ENCODE measurements at places on chromosomes 5 and 9.

GRCh38 chr9:109382182-109382581 is 61.3 kb upstream of the EPB41L4B start:
- no peak for DNase-seq

- DNase-seq: no peak
These were observed 108.3 kb downstream of the SMIM15 start for GRCh38 chr5:61053937-61054336.

DNA sequence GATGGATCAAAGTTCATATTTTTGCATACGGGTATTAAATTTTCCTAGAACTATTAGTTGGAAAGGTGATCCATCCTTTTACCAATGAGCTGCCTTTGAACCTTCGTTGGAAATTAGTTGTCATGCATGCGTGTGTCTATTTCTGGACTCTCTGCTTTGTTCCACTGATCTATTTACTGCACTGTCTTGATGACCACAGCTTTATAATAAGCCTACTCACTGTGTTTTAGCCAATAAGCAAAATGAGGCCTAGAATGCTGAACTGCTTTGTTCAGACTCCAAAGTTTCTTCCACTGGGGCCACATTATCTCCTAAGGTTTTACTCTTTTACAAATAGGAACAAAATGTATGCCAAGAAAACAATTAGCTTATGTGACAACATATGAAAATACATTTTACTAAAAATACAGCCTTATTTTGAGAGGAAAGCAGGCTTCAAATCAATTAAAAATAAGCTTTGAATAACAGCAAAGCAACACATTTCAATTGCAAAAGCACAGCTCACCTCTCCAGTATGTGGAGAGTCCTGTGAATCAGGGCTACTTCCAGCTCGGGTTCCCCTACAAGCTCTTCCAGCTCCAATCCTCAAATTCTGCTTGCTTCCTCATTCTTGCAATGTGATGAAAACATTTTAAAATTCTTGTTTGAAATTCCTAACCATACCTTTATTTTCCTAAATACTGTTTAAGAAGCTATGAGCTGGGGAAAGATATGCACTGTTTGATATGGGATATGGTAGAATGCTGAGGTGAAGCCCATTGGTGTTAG is 72.0 kb downstream of the RETREG1 start:
- DNase-seq: no peak

DNA sequence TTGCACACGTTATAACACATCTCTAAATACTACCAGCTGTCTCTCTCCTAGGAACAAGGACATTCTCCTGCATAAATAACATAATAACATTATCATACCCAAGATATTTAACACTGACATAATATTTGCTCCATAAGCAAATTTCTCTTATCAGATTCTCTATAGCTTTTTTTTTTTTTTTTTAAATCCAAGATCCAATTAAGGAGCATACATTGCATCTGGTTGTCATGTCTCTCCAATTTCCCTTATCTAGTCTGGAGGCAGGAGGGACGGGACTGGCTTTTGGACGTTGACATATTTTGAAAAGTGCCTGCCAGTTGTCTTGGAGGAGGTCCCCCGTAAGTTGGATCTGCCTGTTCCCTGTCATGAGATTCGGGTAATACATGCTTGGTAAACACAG is 76.6 kb downstream of the RAPGEF1 start:
- no peak for DNase-seq

DNA sequence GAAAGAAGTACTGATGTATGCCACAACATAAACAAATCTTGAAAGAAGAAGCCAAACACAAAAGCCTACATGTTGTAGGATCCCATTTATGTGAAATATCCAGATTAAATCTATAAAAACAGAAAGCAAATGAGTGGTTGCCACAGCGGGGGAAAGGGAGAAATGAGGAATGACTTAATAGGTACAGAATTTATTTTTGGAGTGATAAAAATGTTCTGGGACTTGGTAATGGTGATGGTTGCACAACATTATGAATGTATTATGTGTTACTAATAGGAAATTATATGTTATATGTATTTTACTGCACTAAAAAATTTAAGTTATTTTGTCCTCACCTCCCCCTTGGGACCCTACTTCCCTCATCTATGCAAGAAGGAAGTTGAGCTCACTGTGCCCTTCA is 16.4 kb upstream of the TTC1 start:
- DNase-seq: no peak

DNA sequence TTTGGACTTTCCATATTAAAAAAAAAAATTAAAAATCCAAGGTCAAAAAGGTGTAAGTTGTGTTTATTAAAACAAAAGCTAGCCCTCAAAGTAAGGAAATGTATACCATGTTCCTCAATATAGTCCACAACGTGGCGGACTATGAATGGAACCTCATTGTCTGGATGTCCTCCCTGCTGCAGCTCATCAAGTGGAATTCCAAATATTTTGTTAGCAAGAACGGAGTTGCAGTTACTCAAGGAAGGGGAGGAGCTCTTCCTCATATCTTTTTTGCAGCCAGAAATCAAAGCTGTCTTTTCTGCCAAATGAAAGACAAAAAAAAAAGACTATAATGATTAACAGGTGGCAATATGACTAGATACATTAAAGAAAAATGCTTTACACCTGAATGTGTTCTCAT is 14.0 kb downstream of the FAM13B start:
- no peak for DNase-seq

DNA sequence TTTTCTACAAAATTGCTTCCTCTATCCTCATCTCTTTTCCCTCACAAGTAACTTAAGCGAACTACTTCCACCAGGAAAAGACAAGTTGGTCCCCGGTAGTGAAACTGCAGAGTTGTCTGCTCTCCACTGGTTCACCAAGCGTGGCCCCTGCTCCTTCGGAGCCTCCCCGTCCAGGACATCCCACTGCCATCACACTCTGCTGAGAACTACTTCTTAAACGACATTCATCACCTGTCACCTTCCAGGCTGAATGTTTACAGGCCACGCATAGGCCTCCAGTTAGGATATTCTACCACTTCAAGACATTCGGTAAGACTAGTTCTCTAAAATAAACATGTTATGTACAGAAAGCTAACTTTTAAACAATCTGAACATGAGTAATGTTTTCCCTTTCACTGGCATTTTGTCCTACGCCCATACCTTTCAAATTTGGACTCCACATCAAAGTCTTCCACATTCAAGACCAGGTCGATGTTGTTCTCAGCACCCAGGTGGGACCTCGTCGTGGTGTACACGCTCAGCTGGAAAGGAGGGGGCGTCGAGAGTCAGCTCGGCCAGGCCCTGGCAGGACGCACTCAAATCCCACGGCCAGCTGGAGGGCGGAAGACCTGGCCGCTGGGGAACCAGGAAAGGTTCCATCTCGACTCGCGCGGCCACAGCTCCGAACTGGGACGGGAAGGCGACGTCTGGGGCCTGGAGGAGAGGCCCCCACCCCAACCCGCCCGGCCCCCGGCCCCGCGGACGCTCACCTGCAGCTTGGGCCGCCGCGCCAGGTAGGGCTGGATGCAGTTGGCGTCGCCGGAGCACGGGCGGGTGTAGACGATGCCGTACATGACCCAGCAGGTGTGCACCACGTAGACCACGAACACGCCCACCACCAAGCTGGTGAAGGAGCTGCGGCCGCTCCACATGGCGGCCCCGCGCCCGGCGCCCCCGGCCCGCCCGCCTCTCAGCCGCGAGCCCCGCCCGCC is 683 bp downstream of the CLPTM1L start:
- DNase-seq: peak; percentile 33

DNA sequence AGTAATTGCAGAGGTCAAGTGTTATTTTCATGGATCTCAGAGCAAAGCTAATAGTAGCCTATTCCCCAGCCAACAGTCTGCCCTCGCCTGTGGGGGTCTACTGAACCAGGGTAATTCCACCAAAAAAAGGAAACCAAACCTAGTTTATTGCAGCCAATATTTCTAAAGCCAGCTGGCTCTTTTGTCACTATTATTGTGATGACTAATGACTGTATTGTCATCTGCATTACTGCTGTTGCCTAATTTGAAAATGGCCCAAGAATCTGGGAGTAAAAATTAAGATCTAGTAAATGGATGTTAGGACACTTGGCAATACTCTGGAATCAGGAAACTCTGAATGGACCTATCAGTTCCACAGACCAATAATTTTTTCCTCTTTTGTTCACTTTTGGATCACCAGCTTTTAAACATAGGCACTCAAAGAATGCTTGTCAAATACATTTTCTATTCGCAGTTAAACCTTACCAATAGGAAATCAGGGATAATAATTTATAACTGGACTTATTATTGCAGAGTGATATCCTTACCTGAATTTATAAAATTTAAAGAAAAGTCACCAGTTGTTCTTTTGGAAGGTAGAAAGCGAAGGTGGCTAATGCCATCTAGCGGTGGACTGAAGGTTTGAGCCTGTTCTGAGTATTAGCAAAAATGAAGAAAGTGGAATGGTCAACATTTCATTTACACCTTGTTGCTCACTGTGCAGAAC is 69.2 kb downstream of the SYK start:
- DNase-seq: peak; percentile 42

DNA sequence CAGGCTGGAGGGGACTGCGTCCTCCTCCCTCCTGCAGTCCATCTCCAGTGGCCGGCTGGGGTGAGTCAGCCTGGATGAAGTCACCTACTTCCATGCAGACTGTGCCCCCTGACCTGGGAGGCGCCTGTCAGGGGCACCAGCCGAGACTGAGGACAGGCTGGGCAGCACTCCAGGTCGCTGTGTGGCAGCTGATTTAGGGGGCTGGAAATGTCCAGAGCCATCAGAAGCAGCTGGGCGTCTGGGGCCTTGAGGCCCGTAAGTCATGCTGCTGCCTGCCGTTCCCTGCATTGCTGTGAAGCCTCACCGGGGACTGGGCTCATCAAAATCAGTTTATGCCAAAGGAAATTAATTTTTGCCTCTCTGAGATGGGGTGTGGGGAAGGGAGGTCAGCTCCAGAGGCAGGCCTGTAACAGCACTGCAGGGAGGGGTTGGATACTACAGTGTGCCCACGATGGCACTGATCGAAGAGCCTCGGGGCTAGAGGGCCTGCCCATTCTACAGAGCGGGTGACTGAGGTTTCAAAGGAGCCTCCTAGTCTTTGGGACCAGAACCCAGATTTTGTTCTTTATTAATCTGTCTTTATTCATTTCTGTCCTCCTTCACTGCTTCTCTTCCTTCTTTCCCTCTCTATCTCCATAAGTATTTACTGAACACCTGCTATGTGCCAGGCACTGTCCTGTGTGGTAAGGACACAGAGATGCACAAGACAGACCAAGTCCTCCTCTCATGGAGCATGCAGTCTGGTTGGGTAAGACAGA is 70.4 kb upstream of the PSD2 start:
- DNase-seq: no peak

DNA sequence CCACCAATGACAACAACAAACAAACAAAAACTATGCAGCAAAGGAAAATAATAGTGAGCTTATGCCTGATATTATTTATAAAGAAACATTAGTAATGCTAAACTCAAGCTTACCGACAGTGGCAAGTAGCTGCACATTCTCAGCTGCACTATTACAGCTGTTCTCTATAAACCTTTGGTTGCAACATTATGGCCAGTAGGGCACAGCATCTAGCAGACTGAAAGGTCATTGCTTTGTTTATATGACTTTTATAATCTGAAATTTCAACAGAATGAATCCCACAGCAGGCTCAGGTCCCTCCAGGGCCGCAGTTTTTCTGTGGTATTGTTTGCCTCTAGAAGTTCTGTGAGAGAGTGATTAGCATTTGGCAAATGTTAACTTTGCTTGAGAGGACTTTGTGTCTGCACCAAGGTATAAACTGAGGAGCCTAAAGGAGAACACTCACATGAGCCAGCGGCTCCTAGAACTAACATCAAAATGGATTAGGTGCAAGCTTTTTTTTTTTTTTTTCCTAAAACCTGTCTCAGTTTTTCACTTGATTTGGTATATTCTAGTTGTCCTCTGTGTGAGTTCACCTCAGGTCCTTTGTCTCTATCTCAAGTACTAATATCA is 58.3 kb downstream of the IZUMO3 start:
- peak; percentile 42 for DNase-seq

GRCh38 chr5:155189981-155190380 is 176.4 kb downstream of the KIF4B start:
- no peak for DNase-seq

DNA sequence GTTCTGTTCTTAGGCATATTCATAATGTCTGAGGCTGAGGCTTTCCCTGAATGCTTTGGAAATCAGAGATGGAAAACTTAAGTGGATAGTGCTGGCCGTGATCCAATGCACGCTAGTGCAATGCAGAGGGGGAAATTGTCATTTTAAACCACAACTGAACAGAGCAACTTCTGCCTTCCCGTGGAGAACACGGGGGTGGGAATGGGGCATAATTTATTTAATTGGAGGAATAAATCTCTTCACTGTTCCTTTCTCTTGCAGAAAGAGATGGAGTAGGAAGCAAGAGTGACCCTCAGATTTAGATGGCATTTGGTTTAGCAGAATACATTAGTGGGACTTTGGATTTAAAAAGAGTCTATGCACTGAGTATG is 22.9 kb upstream of the NREP start:
- DNase-seq: peak; percentile 30

- peak; percentile 7 for DNase-seq
These were observed 42.8 kb upstream of the NKD2 start for GRCh38 chr5:965604-966344.

- no peak for DNase-seq
These were observed 27.3 kb downstream of the IFNW1 start for GRCh38 chr9:21114311-21114710.

DNA sequence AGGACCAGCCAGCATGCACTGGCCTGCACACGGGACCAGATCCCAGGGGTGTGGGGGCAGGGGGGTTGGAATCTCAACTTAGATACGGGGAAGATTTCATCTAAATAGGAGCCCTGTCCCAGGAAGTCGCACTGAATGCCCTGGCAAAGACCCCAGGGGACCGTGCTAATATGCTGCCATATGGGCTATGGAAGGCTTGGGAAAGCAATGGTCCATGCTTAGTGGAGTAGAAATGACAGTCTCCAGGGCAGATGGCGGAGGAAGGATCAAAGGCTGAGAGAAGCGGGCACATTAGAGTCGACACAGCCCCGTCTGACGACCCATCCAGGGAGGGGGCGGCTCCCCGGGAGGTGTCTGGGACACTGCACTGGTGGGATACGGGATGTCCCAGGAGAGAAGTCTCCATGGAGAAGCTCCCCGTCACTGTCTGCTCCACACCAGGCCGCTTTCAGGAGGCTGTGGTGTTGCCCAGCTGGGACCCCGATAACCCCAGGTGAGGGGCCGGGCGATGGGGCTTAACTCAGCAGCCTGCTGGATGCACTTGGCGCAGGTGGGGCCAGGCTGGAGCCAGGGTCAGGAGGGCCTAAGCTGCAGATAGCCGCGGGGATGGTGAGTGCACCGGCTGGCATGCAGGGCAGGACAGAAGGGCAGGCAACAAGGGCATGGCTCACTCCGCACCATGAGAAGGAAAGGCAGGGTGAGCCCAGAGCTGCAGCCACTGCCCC is 377.7 kb upstream of the IRX1 start:
- no peak for DNase-seq

Measured in HAP-1 (cell line).